Endothelial cell of umbilical vein (primary cell): ENCODE measurements at places on chromosomes 16 and 17. TPM values are rescaled to one million over a fixed set of nuclear protein-coding genes. Genes with fewer than 3 reads are reported as not detected.

DNA sequence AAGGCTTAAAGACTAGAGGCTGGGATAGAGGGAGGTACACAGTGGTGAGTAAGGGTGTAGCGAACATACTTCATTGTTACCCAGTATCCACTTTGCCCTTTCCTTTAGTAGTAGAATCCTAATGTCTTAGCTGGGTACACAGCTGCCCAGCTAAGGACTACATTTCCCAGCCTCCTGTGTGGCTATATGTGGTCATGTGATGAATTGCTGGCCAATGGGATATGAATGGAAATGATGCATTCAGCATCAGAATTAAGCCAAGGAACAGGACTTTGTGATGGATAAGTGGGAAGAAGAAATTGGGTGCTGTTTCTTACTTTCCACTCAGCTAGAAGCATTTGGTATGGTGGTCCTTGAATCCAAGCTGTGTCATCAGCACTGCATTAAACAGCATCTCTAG is 55.9 kb downstream of the FOXL1 start:
- H3K27ac ChIP-seq = no peak overlapping the region
- no peaks in the 10 kb centered on the region for H3K36me3 ChIP-seq
- no peak overlapping the region for H3K4me3 ChIP-seq
- H3K27me3 ChIP-seq = no peaks in the 10 kb centered on the region
- peaks cover 9% of the 10 kb centered on the region for H3K4me1 ChIP-seq

DNA sequence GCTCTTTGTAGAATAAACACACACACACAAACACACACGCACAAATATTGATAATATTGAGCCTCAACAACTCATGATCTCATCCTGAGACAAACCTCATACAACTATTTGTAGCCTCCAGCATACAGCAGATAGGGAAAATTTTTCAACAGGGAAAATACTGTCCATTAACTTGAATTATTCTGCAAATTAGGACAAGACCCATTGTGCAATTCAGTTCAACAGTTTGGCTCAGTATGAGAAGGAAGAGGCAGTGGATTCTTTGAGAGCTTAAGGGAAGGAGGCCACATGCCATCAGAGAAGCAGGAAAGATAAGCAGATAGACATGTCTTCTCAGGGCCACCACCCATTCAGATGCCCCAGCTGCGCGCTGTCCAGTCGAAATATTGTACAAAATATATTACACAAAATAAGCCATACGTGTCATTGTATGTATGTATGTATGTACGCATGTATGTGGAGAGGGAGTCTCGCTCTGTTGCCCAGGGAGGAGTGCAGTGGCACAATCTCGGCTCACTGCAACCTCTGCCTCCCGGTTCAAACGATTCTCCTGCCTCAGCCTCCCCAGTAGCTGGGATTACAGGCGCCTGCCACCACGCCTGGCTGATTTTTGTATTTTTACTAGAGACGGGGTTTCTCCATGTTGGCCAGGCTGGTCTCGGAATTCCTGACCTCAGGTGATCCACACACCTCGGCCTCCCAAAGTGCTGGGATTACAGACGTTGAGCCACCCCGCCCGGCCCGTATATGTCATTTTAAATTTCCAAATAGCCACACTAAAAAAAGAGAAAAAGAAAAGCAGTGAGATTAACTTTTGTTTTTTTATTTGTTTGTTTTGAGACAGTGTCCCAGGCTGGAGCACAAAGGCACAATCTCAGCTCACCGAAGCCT is 1.8 kb downstream of the ZC3H7A start:
- H3K4me3 ChIP-seq = no peak overlapping the region
- no peak overlapping the region for H3K27ac ChIP-seq
- no peaks in the 10 kb centered on the region for H3K27me3 ChIP-seq
- peaks cover 32% of the 10 kb centered on the region for H3K4me1 ChIP-seq
- no peak for DNase-seq
- peaks cover 4% of the 10 kb centered on the region for H3K36me3 ChIP-seq

NLRC3 gene
- 3.4 and 8.2 TPM in 2 replicates for total RNA-seq

DNA sequence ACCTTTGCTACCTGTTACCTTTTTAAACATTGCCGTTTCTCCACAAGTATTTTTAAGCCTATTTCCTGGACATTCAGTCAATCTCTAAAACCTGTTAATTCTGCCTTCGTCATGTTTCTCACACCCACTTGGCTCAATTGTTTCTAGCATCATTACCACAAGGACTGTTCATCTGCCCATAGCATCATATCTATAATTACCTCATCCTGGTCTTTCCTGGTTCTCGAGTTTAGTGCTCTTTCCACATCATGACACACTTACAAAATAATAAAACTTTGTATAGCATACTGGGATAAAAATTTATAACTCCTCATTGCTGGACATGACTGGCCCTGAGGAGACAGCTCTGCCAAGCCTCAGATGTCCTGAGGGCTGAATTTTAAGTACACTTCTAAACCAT is 104.8 kb downstream of the CYB561 start:
- no peaks in the 10 kb centered on the region for H3K4me1 ChIP-seq
- no peaks in the 10 kb centered on the region for H3K27me3 ChIP-seq
- no peak overlapping the region for H3K4me3 ChIP-seq
- H3K36me3 ChIP-seq = no peaks in the 10 kb centered on the region
- H3K27ac ChIP-seq = no peak overlapping the region

GRCh38 chr17:17763136-17763535 is 73.7 kb downstream of the SREBF1 start:
- H3K4me3 ChIP-seq = no peak overlapping the region
- peaks cover 6% of the 10 kb centered on the region for H3K36me3 ChIP-seq
- DNase-seq = no peak
- H3K27me3 ChIP-seq = no peaks in the 10 kb centered on the region
- no peaks in the 10 kb centered on the region for H3K4me1 ChIP-seq

- peaks cover 12% of the 10 kb centered on the region for H3K4me1 ChIP-seq
- DNase-seq = peak; percentile 84
- no peak overlapping the region for H3K27ac ChIP-seq
- H3K4me3 ChIP-seq = no peak overlapping the region
Observed at GRCh38 chr16:80623376-80623775, 82.6 kb downstream of the DYNLRB2 start.
